ENCODE measurements at places on chromosomes 5 and 9. TPM values are rescaled to one million over a fixed set of nuclear protein-coding genes. Genes with fewer than 3 reads are reported as not detected.

DNA sequence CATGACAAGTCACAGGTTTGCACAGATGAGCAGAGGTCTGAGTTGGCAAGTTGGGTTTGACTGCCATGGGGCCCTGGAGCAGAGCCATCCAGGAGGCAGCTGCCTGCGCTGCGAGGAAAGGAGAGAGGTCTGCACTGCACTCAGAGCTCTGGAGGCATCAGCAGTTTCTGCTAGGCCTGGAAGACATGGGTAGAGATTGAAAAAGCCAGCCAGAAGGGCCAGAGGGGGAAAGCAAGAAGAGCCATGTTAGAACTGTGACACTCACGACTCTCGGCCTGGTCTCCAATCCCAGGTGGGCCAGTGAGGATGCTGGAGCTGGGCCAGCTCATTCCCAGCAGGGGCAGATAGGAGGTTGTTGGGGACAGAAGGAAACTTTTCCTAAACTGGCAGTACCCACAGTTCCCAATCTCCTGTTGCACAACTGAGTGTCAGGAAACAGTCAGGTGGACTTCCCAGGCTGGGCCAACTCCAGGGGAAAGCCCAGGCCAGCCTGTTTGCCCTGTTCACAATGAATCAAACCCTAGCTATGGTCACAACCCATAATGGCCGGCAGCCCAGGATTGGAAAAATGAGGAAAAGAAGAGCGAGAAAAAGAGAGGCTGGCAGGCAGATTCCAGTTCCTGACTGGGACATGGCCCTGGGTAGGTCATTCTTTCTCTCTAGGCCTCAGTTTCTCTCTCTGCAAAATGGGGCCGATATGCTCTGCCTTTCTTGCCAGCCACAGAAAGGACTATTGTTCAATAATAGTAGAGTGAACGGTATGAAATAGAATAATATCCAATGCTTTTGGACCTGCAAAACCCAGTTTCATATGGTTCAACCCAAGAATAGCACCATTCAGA is 7.8 kb upstream of the ORM1 start:
- DNase-seq = no peak

GRCh38 chr9:97845130-97845529 is 7.9 kb upstream of the FOXE1 start:
- no peak for DNase-seq

DNA sequence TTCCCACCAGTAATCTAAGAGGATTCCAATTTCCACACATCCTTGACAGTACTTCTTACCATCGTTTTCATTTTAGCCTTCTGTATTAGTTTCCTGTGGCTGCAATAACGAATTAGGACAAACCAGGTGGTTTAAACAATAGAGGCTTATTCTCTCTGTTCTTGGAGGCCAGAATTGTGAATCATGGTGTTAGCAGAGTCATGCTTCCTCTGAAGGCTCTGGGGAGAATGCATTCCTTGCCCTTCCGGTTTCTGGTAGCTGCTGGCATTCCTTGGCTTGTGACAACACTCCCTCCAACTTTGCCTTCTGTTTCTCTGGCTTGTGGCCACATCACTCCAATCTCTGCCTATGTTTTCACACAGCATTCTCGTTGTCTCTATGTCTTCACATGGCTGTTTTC is 23.5 kb downstream of the RIGI start:
- no peak for DNase-seq

DNA sequence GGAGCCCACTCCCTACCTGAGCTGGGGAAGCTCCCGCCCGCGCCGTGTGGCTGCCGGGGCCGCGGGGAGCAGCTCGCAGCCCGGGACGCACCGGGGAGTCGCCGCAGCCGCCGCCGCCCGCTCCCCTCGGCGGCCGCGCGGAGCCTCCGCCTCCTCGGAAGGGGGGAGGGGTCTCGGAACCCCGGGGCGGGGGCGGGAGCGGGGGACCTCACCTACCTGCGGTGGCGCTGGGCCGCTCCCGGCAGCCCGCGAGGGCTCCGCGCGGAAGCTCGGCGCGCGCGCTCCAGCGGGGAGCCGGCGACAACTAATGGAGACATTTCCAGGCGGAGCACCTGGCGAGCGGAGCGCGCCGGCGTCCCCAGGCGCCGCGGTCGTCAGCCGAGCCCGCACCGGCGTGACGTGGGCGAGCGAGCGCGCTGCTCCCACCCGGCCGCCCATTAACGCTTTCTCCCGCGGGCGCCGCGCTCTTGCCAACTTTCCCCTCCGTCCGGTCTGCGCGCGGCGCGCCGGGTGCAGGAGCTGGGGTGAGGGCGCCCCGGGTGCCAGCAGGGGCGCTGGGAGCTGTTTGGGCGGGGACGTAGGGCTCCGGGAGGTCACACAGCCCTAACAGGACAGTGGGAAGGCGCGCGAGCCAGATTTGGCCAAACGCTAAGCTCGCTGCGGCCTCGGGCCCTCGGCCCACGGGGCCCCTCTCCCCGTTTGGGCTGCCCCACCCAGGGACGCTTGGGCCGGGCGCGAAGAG is 4.3 kb upstream of the IRX4 start:
- no peak for DNase-seq

DNA sequence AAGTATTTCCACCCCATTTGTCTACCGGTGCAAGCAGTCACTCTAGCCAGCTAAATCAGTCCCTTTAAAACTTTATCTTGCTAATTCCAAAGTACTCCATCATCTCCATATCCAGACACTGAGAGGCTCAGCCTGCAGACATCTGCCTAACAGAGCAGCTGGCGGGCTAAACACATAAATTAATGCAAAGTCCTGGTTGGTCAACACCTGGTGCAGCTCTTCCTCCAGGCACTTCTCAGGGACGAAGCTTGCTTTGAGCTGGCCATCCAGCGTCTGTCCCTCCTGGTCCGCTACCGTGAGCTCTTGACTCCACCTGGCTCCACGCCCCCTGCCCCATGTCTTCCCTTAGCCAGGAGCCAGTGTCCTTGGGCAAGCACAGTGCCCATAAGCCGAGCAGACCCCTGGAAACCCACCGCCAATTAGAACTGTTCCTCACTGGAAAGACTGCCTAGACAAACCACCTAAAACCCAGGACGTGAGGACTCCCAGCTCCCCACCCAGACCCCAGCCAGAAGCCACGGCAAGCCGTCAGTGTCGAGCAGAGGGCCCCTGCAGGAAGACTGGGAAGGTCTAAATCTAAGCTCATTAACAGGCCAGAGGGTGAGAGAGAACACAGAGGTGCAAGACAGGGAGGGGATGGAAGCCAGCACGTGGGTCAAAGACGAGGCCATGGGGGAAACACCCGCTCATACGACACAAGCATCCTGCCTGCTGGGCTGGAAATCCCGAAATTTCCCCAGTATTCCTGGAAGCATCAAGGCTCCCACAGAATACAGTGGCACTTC is 120.0 kb downstream of the COL23A1 start:
- DNase-seq = no peak

GRCh38 chr5:90056911-90057705 is 352.4 kb downstream of the CETN3 start:
- no peak for DNase-seq

DNA sequence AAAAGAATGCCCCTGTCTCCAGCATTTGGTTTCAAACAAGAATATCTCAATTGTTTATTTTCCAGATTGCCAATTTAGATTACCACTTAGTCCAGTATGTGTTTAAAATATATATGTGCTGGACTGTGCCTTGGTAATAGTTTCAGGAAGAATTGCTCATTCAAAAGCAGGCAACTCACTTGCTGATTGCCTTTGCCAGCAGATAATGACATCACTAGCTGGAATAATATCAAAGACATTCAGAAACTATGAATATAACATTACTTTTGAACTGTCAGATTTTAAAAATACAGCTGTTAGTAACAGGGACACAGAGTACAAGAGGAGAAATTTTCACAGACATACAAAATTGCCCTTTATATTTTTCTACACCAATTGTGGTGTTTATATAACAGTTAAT is 96.0 kb upstream of the ITGA2 start:
- DNase-seq = no peak

The IRX1 gene
- not detected for total RNA-seq

DNA sequence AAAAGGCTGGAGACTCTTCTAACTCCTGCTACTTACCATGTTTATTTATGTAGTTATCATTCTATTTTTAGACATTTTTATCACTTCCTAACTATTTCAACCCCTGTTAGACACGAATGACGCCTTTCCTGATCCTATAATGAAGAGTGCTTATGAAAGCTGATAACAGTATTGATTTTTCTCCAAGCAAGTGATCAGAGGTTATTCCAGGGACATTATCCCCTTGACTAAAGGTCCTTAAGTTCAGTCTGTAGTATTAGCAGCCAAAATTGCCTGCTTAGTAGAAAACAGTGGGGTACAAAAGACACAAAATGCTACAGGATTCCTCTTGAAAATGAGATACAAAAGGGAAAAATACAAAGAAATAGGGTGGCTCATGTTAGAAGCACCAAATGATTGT is 235.6 kb downstream of the DNAH5 start:
- DNase-seq = no peak

- no peak for DNase-seq
Measured at GRCh38 chr5:55568654-55569512, 34.1 kb upstream of the PLPP1 start.

The SLC25A2 gene
- 0.27 TPM for total RNA-seq

- DNase-seq = no peak
Measured at GRCh38 chr9:116877072-116877471, 190.0 kb downstream of the TRIM32 start.

The ZNF300 gene
- total RNA-seq = 2.4 TPM
